GM10248 (cell line): ENCODE measurements at places on chromosomes 7 and 10.

- no peak for DNase-seq
These were observed 75.4 kb upstream of the SVIL start for GRCh38 chr10:29710128-29710527.

DNA sequence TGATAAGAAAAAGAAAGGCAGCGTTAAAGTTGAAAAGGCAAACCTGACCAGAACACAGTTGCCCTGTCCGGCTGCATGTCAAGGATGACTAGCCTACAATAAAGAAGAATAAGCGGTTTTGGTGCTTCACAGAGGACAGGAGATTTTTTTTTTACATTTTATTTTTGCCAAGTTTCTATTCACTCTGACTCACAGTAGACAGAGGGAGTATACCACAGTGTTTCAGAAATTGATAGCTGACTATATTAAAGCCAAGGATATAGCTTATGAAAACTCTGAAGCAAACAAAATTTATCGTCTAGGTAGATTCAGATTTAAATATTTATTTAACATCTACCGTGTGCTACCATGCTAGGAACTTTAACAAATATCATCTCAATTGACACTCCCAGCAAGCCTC, 16.9 kb upstream of the POLR1F start:
- DNase-seq, result no peak

DNA sequence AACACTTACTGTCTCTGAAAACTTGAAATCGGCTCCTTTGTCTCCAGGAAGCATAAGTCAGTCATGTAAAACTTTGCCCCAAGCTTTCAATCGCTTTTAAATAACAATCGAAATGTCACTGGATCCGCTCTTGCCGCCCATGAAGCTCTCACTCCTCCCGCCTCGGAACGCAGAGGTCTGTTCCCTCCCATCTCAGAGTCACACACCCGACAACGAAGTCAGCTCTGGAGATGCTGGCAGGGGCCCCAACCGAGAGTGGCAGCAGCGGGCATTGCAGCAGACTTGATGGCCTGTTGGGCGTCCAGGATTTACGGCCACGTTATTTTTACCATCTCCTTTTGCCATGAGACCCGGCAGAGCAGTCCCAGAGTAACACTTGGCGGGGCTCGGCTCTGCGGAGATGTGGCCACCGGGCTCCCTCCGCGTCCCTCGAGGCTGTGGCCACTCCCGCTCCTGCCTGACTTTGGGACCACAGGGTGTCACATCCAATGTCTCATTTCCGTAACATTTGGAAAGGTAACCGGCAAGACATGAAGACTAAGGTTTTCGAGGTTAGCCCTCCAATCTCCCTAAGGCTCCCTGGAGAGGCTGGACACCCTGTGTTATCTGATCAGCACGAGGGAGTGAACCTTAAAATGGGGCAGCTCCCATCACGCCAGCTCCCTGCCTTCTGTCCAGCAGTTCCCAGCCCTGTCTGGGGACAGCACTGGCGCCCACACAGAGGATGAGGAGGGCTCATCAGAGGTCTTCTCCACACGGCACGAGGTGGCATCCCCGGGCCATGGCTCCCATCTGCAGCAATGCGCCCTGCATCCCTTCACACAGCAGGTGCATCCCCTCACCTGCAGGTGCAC, 62.8 kb upstream of the ADGRA1 start:
- no peak for DNase-seq

DNA sequence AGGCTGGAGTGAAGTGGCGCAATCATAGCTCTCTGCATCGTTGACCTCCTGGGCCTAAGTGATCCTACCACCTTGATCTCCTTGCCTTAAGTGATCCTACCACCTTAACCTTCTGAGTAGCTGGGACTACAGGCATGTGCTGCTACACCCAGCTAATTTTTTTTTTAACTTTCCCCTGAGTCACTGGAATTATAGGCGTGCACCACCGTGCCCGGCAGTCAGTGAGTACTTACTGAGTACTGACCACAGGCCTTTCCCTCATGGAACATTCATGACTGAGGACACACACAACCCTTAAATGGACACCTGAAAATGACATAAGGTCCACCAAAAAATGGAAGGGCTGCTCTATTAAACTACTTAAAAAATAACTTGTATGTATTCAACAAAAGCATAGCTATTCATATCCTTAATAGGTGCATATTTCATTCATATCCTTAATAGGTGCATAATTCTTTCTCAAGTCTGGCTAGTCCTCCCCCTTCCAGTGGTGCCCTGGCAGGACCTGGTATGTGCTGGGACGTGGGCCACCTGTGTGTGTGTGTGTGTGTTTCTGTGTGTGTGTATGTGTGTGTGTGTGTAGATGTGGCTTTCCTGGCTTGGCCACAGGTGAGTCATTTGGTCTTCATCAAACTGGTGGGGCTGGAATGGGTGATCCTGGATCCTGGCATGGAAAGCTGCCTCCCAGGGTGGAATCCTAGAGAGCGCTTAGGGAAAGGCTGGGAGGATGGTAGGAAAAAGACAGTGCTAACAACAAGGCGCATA, 3.5 kb downstream of the FAM180A start:
- DNase-seq, result no peak

- DNase-seq, result no peak
These were observed 40.1 kb upstream of the EEPD1 start for GRCh38 chr7:36112969-36113368.

DNA sequence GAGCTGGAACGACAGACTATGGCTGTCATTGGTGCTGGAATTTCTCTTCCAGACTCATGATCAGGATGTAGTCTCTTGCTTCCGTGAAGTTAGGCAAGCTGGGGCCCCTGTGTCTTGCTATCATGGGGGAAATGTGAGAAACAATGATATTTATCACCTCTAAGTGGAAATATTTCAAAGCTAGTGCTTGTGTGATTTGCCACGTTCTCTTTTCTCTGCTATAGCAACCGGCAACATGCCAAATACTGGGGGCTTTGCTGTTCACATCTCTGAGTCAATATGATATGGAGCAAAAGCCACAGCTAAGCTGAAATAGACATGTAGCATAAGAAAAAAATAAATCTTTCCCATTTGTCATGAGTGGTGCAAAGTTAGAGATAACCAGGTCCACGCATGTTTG, 668.2 kb upstream of the IGFBP3 start:
- DNase-seq, result no peak

DNA sequence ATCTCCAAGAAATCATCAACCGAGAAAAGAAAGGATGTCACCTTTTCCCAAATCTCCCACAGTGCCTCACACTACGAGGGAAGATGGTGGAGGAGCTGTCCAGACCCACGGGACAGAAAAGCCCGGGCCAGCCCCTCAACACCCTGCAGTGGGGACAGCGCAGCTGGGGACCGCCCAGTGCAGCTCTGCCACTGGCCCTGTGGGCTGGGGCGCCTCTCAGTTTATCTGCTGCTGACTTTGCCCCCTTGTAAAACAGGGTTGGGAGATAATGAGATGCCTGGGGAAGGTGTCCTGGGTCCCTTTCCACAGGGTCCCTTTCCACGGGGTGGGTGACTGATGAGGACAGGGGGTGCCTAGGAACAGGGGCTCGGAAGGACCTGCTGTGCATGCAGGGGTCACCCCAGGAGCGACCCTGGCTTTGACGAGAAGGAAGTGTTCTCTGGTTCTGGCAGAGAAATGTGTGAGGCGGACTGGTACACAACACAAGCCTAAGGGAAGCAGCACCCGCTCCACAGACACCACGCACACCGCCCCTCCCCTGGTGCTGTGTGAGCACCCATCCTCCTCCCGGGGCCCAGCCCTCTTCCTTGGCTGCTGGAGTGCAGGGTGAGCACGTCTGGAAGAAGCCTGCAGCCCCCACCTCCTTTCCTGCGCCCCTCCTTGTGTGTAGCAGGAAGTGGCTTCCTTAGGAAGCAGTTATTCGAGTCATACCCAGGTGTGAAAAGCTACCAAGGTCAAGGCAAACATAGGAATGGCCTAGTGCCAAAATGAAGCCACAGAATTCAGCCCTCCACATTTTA, 339.9 kb downstream of the DNAJB6 start:
- DNase-seq, result no peak

- no peak for DNase-seq
These were observed 16.4 kb downstream of the OAT start for GRCh38 chr10:124402273-124402672.

DNA sequence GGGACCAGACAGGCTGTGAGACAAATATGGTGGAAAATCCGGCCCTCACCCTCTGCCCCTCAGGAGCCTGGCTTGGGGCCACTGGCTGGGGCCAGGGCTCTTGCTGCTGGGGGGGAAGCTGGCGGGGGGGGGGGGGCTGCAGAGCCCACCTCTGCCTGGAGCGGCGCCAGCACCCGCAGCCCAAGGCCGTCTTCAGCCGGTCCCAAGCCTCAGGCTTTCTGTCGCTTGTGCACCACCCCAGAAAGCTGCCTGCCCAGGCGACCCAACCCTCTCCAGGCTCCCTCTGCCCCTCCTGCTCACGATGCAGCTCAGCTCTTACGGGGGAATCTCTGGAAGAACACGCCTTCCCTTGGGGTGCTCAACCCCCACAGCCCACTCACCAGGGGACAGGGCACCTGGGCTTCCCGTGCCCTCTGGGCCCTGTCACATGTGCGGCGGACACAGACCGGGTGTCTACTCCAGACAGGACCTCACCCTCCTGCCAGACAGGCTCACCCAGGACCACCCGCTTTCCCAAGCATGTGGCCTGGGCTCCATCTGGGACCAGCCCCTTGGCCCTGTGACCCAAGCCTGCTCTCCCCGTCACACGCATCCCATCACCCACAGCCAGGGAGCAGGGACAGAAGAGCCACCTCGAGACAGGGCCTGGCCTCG, 43.9 kb downstream of the DPYSL4 start:
- no peak for DNase-seq

- no peak for DNase-seq
These were observed 106.6 kb downstream of the POU6F2 start for GRCh38 chr7:39084349-39084748.

- no peak for DNase-seq
These were observed 34.6 kb upstream of the DAGLB start for GRCh38 chr7:6482307-6482706.

DNA sequence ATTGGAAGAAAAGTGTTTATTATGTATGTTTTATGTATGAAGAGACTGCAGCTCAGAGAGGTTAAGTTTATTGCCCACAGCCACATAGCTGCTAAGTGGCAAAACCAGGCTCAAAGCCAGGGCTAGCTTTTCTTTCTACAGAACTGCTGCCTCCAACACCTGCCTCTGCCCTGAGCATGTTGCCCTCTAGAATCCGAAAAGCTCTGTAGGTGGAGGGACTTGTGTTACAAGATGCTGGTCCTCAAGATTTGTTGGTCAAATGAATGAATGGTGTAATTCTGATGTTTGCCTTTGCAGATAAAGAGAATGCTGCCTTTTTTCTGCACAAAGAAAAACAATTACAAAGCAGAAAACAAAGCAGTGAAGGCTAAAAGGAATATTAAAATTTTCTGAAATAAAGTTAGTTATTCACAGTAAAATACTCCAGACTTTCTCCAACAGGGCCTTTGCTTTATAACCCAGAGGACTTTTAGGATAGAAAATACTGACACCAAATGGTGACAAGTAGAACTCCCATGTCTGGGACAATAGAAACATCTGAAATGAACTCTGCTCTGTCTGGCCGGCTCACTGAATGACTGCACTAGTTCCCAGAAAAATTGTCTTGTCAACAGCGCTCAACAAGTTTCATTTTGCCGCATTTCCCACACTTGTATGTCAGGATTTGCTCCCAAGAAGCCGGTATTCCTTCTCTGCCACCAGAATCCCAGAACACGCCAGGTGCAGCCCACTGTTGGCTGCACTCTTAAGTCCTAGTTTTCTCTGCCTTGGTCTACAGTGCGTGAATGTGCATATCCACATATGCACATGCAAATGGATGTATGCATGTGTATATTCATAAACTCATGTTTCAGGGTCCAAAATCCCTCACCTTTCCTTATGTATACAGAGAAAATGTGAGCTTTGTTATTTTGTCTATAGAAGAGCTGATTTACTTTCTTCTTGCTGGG, 11.0 kb upstream of the DNTT start:
- peak; percentile 49 for DNase-seq

- DNase-seq, result no peak
These were observed 52.1 kb downstream of the HDAC9 start for GRCh38 chr7:18547509-18548187.

DNA sequence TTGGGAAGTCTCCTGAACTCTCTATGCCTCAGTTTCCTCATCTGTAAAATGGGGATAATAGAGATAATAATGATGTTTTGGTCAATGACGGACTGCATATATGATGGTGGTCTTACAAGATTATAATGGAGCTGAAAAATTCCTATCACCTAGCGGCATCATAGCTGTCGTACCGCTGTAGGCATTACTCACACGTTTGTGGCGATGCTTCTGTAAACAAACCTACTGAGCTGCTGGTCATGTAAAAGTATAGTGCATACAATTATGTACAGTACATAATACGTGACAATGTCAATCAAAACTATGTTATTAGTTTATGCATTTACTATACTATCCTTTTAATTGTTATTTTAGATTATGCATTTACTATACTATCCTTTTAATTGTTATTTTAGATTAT, 339.1 kb upstream of the NPVF start:
- no peak for DNase-seq
